Stimulated activated effector memory CD8-positive, alpha-beta T cell treated with anti-CD3 and anti-CD28 coated beads, Interleukin-12 subunit alpha, Interleukin-12 subunit beta, amount 100 ng/mL, for 72 hours (primary cell): ENCODE measurements at places on chromosomes 3 and 15.

- DNase-seq: no peak
These were observed 530.2 kb downstream of the NR2F2 start for GRCh38 chr15:96860741-96861140.

- no peak for DNase-seq
These were observed 153.7 kb upstream of the KCNMB2 start for GRCh38 chr3:178382449-178383061.

- no peak for DNase-seq
These were observed 252.1 kb downstream of the CPNE4 start for GRCh38 chr3:131782751-131783150.

DNA sequence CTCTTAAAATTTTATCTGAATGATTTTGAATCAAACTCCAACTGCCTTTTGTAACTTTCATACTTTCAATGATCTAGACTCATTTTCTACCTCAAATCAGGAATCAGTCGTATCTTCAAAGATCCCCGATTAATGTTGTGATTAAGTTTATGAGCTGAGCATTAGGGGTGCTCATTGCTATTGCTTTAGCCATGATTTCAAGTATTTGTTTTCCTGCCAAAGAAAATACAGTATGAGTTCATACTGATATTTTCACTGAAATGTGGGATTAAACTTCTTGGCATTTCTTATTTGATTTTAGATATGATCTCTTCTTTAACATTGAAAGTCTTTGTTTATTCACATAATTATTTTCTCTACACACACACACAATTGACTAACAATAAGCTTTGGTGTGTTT is 785.6 kb downstream of the NTRK3 start:
- no peak for DNase-seq

- DNase-seq: no peak
These were observed 130.6 kb upstream of the ZBED2 start for GRCh38 chr3:111725706-111726105.

GRCh38 chr3:129656659-129657247 is 50.3 kb upstream of the PLXND1 start:
- no peak for DNase-seq

DNA sequence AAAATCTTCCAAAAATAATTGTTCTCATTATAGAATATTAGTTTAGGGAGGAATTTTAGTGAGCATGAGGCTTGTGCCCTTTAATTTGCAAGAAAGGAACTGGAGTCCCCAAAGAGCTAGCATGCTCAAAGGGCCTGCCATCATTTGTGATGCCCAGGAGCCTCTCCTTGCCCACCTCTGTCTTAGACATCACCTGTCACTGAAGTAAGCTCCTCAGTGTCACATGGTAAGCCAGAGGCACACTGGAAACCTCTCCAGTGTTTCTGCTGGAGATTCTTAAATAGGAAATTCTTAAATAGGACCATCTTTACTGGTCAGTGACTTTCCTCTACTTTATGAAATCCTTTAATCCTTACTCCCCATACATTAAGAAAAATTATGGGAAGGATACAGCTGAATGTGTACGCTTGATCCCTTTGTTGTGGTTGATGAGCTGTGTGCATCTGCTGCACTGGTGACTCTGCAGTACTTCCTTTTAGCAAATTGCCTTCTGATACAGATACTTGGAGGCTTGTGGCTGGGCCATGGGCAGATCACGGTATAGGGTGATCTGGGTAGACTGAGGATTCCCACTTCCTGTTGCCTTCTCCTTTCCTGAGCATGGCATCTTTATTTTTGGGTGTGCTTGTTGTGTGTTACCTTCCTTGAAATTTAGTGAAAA is 197.4 kb downstream of the KLHL25 start:
- no peak for DNase-seq

GRCh38 chr3:63954182-63954581 is 42.0 kb upstream of the SCAANT1 start:
- DNase-seq: no peak
